ENCODE measurements at places on chromosomes 11 and 22.

DNA sequence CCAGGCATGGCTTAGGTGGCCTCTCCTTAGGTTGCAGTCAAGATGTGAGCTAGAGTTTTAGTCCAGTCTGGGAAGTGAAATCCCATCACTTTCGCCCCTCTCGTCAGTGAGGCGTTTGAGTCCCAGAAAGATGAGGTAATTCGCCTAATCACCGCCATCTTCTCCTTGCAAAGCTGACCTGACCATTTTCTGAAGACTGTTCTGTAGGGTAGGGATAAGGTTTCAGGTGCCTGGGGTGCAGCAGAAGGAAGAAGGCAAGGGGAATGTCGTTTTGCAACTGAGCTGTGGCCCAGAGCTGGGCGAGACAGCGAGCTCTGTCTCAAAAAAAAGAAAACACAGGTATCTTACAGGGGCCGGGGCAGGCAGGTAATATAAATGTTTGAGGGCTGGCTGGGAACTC, 61.7 kb upstream of the CECR2 start:
- DNase-seq, result no peak

DNA sequence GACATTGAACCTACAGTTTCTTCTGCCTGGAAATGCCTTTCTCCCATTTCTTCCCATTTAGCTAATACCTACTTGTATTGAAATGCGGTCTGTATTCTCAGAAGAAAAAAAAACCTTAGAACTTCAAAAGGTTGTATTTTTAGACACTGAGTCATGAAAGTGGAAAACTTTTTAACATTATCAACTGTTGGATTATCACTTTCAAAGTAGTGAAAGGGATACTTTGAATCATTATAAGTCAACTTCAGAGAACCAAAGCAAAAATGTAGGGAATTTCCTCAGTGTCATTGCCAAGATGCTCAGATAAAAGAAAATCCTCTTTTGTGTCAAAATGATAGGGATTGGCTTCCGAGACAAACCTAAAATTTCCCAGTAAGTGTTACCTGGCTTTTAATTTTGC, 6.6 kb downstream of the HOATZ start:
- peak; percentile 45 for DNase-seq

GRCh38 chr22:42172773-42173172, 42.2 kb upstream of the CYP2D6 start:
- DNase-seq, result peak; percentile 24

DNA sequence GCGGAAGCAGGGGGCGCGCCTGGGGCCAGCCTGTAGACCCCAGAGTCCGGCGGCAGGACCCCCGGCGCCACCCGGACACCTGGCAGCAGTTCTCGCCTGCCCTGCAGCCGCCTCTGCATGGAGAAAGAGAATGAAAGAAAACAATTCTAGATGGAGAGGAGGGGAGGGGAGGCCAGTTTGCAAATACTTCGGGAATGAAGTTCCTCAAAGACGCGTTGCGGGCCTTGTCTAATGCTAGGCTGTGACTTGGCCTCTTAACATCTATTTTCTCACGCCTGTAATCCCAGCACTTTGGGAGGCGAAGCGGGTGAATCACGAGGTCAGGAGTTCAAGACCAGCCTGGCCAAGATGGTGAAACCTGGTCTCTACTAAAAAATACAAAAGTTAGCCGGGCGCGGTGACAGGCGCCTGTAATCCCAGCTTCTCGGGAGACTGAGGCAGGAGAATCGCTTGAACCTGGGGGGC, 2.1 kb upstream of the BARX2 start:
- DNase-seq, result no peak

Measured in astrocyte of the spinal cord (primary cell).